CD8-positive, alpha-beta memory T cell (primary cell): ENCODE measurements at places on chromosomes 13 and 19.

GRCh38 chr13:90867336-90867683, 480.2 kb upstream of the MIR17HG start:
- H3K4me1 ChIP-seq, result no peaks in the 10 kb centered on the region
- no peak for DNase-seq
- no peak overlapping the region for H3K4me3 ChIP-seq
- no peaks in the 10 kb centered on the region for H3K36me3 ChIP-seq

- H3K27ac ChIP-seq, result no peak overlapping the region
- DNase-seq, result no peak
- no peaks in the 10 kb centered on the region for H3K36me3 ChIP-seq
- H3K4me3 ChIP-seq, result no peak overlapping the region
- H3K4me1 ChIP-seq, result peaks cover 20% of the 10 kb centered on the region
- peaks cover 99% of the 10 kb centered on the region for H3K27me3 ChIP-seq
Measured at GRCh38 chr13:99991013-99991827, 9.6 kb downstream of the ZIC2 start.

- H3K4me1 ChIP-seq, result no peaks in the 10 kb centered on the region
- DNase-seq, result no peak
- H3K27me3 ChIP-seq, result no peaks in the 10 kb centered on the region
Measured at GRCh38 chr13:28002886-28003698, 14.6 kb upstream of the URAD start.

GRCh38 chr13:48278806-48279205, 24.7 kb upstream of the RB1 start:
- H3K4me1 ChIP-seq, result no peaks in the 10 kb centered on the region
- DNase-seq, result no peak
- H3K27me3 ChIP-seq, result no peaks in the 10 kb centered on the region
- no peak overlapping the region for H3K4me3 ChIP-seq

DNA sequence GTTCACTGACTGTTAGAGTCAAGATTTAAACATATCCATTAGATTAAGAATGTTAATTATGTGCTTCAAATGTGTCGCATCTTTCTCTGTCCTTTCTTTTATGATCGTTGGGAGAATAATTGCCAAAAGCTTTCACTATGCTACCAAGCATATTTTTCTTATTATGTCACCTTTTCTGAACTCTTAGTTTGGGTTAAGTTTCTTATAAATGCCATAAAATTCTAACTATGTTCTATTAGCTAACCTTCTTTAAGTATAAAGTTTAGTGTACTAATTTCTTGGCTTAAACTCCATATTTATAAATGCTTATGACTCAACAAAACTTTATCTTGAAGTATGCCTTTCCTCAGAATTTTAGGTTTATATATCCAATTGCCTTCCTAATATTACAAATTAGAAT, 1759.4 kb downstream of the PCDH9 start:
- H3K36me3 ChIP-seq, result no peaks in the 10 kb centered on the region
- H3K27me3 ChIP-seq, result no peaks in the 10 kb centered on the region
- no peak for DNase-seq
- no peak overlapping the region for H3K4me3 ChIP-seq

- DNase-seq, result no peak
- no peaks in the 10 kb centered on the region for H3K4me1 ChIP-seq
- no peaks in the 10 kb centered on the region for H3K27me3 ChIP-seq
- H3K27ac ChIP-seq, result no peak overlapping the region
- H3K36me3 ChIP-seq, result no peaks in the 10 kb centered on the region
Measured at GRCh38 chr19:18762125-18763023, 28.7 kb downstream of the COMP start.

GRCh38 chr19:8215783-8216182, 6.6 kb downstream of the CERS4 start:
- DNase-seq, result no peak
- no peaks in the 10 kb centered on the region for H3K27me3 ChIP-seq
- H3K36me3 ChIP-seq, result no peaks in the 10 kb centered on the region
- H3K27ac ChIP-seq, result no peak overlapping the region
- peaks cover 4% of the 10 kb centered on the region for H3K4me1 ChIP-seq
- H3K4me3 ChIP-seq, result no peak overlapping the region

DNA sequence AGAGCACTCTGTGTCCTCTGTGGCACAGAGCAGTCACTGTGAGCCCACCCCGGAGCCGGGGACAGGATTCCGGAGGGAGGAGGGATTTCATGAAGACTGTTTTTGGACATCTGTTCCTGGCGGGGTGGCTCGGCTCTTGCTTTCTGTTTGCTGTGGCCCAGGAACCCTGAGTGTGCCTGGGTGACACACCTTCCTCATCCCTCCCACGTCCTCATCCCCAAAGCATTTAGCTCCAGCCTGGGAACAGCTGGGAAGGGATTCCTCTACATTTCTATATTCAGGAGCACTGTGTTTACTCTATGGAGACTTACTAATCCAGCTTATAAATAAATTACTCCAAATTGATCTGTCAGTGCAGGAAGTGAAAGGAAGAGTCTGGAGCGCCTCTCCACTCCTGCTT, 97.8 kb upstream of the UBL3 start:
- no peaks in the 10 kb centered on the region for H3K36me3 ChIP-seq
- no peak overlapping the region for H3K27ac ChIP-seq
- DNase-seq, result no peak
- H3K27me3 ChIP-seq, result no peaks in the 10 kb centered on the region
- H3K4me3 ChIP-seq, result no peak overlapping the region

DNA sequence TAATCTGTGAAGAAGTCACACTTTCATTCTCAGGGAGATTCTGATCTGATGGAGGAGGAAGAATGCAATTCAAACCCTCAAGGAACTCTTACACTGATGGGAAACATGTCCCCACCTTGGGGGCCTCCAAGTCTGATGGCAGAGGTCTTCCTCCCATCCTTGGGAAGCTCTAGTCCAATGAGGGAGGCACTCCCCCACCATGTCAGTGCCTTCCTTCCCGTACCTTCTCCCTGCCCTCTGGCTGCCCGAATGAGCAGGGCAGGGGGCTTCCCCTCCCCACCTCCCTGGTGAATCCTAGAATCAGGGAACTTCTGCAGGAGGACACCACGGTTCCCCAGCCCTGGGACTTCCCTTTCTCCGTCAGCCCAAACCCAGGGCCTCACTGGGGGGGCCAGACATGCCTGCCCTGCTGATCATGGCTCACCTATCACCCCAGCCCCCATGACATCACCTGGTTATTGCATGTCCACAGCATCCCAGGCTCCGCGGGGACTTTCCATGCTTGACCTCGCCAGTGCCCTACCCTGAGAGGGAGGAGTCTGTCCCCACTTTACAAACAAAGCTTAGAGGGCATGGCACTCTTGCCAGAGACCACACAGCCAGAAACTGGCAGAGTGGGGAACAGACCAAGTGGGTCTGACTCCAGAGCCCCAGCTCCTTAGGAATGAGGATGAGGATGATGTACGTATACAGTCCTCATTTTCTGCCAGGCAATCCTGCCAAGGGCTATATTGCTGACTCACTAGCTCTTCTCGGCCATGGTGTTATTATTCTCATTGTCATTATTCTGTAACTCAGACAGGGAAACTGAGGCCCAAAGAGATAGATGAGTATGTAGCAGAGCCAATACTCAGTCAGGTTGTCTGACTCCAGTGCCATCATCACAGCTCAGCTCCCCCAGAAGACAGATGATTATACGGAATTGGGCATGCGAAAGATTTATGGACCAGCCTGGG, 9.6 kb upstream of the BCL3 start:
- no peak overlapping the region for H3K27ac ChIP-seq
- no peaks in the 10 kb centered on the region for H3K4me1 ChIP-seq
- no peaks in the 10 kb centered on the region for H3K36me3 ChIP-seq

- no peaks in the 10 kb centered on the region for H3K27me3 ChIP-seq
- H3K36me3 ChIP-seq, result no peaks in the 10 kb centered on the region
- H3K4me3 ChIP-seq, result no peak overlapping the region
- no peaks in the 10 kb centered on the region for H3K4me1 ChIP-seq
- H3K27ac ChIP-seq, result no peak overlapping the region
Measured at GRCh38 chr13:105491345-105491744, 1044.1 kb downstream of the EFNB2 start.

- no peaks in the 10 kb centered on the region for H3K27me3 ChIP-seq
- peaks cover 36% of the 10 kb centered on the region for H3K4me1 ChIP-seq
- H3K36me3 ChIP-seq, result peaks cover 16% of the 10 kb centered on the region
- peak overlapping the region; percentile 82 for H3K27ac ChIP-seq
Measured at GRCh38 chr19:10565028-10565566, 713 bp downstream of the KRI1 start.

DNA sequence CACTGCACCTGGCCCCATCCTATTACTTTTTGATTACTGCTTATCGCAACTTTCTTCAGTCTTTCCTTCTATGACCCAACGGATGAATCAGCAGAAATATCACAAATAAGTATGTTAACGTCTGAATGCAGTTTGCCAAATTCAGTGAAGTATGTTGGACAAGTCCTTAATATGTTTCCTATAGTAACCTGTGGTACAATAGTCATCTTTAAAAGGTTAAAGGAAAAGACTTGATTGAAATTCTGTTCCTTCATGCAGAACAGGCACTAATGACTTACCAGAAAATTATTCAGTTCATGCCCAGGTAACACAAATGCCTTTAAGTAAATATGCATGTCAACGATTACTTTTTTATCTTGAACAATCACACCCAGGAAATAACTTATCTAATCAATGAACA, 242.6 kb downstream of the KCTD12 start:
- no peaks in the 10 kb centered on the region for H3K36me3 ChIP-seq
- no peaks in the 10 kb centered on the region for H3K27me3 ChIP-seq
- H3K4me3 ChIP-seq, result no peak overlapping the region

GRCh38 chr13:35784286-35784951, 307.9 kb upstream of the MAB21L1 start:
- H3K27me3 ChIP-seq, result no peaks in the 10 kb centered on the region
- no peaks in the 10 kb centered on the region for H3K36me3 ChIP-seq
- no peak overlapping the region for H3K4me3 ChIP-seq
- no peak overlapping the region for H3K27ac ChIP-seq

DNA sequence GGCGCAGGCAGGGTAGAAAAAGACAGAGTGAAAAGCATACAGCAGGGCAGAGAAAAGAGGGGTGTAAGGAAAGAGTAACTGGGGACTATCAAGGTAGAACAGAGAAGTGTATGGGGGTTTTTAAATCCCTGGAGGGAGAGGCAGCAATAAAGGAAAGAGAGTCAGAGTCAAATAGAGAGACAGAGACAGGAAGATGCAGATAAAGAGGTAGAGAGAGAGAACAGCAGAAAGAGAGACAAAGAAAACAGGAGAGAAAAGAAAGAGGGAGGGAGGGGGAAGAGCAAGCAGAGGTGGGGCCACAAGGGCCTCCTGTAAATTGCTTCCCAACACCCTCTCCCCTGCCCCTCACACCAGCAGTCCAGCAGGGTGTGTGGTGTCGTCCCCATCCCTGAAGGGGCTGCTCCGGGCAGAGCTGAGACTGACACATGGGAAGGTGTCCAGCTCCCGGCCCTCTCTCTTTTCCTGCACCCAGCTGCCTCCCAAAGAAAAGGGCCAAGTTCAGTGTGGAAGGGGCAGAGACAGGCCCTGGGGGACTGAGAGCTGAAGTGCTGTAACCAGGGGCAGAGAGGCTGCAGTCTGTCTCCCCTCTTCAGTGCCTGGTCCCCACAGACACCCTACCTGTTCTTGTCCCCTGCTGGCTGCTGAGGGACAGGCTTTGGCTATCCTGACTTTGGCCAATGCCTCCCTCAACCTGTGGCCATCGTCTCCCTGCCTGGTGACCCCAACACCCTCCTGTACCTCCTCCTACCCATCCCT, 17.4 kb upstream of the POU2F2 start:
- no peaks in the 10 kb centered on the region for H3K36me3 ChIP-seq
- H3K27ac ChIP-seq, result no peak overlapping the region
- H3K4me3 ChIP-seq, result no peak overlapping the region
- H3K4me1 ChIP-seq, result peaks cover 20% of the 10 kb centered on the region

DNA sequence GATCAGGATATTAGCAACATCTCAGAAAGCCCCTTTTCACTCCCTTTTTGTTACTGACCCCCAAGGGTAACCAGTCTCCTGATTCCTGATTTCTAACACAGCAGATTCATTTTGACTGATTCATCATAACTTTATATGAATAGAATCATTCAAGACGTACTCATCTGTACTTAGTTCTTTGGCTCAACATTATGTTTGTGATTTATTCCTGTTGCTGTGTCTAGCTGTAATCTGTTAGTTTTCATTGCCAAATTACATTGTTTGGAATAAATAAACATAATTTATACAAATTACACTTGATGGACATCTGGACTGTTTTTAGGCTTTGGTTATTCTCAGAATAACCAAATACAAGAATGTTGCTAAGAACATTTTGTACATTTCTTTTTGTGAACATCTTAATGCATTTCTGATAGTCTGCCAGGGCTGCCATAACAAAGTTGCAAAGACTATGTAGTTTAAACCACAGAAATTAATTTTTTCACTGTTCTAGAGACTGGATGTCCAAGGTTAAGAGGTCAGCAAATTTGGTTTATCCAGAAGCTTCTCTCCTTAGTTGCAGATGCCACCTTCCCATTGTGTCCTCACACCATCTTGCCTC, 62.8 kb upstream of the EDNRB start:
- H3K27me3 ChIP-seq, result no peaks in the 10 kb centered on the region
- H3K36me3 ChIP-seq, result no peaks in the 10 kb centered on the region
- H3K4me3 ChIP-seq, result no peak overlapping the region
- no peak for DNase-seq
- H3K4me1 ChIP-seq, result no peaks in the 10 kb centered on the region
- H3K27ac ChIP-seq, result no peak overlapping the region

- H3K4me1 ChIP-seq, result peaks cover 23% of the 10 kb centered on the region
- DNase-seq, result no peak
- no peaks in the 10 kb centered on the region for H3K27me3 ChIP-seq
- H3K4me3 ChIP-seq, result peak overlapping the region; percentile 60
- no peak overlapping the region for H3K27ac ChIP-seq
Measured at GRCh38 chr19:2457394-2458037, 757 bp upstream of the LMNB2 start.

DNA sequence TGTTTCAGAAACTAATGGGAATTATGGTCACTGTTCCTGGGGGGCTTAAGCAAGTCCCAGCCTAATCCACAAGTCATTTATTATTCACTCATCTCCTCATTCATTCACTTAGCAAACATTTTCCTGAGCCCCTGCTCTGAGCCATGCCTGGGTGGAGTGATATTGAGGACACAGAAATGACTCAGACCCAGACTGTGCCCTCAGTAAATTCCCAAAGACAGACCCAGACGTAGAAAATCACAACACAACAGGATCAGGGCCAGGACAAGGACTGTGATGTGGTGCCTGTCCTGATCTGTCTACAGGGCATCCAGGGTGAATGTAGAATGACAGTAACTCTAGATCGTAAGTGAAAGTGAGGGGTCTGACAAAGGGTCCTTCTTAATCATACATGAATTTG, 7.0 kb upstream of the SPACA6 start:
- no peaks in the 10 kb centered on the region for H3K36me3 ChIP-seq
- DNase-seq, result no peak
- no peak overlapping the region for H3K27ac ChIP-seq
- H3K4me3 ChIP-seq, result no peak overlapping the region
- H3K27me3 ChIP-seq, result peaks cover 5% of the 10 kb centered on the region

DNA sequence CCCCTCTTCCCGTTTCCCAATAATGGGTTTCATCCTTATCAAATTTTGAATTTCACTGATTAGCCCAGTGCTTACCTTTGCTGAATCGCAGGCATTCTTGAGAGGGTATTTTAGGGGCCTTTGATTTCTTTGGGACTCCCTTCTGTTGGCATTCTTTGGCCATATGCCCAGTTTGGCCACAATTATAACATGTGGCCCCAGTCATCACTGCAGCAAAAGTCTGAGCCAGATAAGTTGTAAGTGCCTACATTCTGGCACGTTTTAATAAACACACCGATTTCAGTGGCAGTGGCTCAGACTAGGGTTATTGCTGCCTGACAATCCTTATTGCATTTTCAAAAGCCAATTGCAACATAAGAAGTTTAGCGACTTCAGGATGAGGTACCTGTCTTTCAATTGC, 41.4 kb downstream of the ZNF726 start:
- no peaks in the 10 kb centered on the region for H3K27me3 ChIP-seq
- H3K36me3 ChIP-seq, result no peaks in the 10 kb centered on the region
- no peaks in the 10 kb centered on the region for H3K4me1 ChIP-seq
- no peak overlapping the region for H3K27ac ChIP-seq
